ENCODE measurements at places on chromosomes 11 and 22. TPM values are rescaled to one million over a fixed set of nuclear protein-coding genes. Genes with fewer than 3 reads are reported as not detected.

Gene AQP11
- 0.06 TPM for polyA plus RNA-seq

Gene TCN1
- polyA plus RNA-seq = 6.9 TPM

Gene DEUP1
- not detected for polyA plus RNA-seq

Gene POGLUT3
- 7.8 TPM for polyA plus RNA-seq

Gene TEX12
- 0.12 TPM for polyA plus RNA-seq

Gene THY1
- 0.92 TPM for polyA plus RNA-seq

Gene SLC17A6
- not detected for polyA plus RNA-seq
